CD4-positive, alpha-beta T cell treated with Interleukin-17A for 4 hours (primary cell): ENCODE measurements at places on chromosomes 7 and 10.

GRCh38 chr10:67603701-67604100, 92.3 kb downstream of the CTNNA3 start:
- no peak for DNase-seq

GRCh38 chr10:69456880-69457693, 5.8 kb downstream of the TSPAN15 start:
- DNase-seq, result no peak

DNA sequence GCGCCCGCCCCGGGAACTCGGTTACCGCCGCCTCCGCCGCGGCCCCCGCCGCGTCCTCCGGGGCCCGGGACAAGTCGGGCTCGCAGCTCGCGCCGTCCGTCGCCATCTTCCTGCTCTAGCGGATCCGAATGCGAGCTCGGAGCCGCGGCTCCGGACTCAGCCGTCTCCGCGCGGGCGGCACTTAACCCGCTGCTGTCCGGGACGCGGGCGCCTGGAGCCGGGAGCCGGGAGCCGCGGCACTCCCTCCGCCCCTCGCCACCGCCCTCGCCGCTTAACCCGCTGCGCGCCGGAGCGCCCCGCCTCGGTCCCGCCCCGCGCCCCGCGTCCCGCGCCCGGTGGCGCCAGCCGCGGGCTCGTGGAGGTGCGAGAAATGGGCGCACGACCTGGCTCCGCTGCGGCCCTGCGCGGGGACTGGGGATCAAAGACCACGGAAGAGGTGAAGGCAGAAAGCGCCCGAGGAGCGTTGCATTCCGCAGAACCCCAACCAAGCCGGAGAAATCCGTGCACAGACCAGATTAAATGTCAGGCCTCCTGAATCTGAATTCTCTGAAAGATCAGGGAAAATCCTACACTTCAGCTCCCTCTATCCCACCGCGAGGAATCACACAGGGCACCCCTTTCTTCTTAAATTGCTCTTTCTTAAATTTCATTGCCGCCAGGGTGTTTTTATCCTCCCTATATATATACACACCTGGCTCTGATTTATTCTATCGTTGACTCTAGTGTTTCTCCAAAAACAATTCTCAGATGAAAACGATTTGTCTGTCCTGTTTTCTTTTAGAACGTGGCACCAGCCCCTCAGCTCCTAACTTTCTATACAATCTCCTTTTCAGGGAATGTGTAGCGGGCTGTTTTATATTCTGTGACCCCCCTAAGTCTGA, at the start of gene CTTNBP2:
TSS of gene CTTNBP2 (minus strand) at position 132 of the 881 bp plus-strand sequence. CDS start at position 106, 26 bp downstream.
- DNase-seq, result no peak

- DNase-seq, result no peak
Measured at GRCh38 chr7:84801396-84801795, 385.5 kb downstream of the SEMA3D start.

DNA sequence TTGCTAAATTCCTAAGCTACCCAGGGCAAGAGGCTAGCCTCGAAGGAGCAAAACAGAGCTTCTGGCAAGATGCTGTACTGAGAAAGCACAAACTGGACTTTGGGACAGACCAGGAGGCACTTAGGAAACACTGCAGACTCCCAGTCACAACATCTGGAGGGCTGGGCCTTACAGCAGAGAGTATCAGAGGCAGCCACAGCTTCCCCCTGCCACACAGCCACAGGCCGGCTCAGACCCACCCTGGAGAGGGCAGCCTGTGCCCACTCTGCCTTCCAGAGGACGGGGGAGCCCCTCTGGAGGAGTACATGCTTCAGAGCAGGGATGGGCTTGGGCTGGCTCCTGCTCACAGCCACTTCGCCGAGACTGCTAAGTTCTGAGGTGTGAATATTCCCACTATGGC, 17.4 kb downstream of the ESYT2 start:
- DNase-seq, result no peak

DNA sequence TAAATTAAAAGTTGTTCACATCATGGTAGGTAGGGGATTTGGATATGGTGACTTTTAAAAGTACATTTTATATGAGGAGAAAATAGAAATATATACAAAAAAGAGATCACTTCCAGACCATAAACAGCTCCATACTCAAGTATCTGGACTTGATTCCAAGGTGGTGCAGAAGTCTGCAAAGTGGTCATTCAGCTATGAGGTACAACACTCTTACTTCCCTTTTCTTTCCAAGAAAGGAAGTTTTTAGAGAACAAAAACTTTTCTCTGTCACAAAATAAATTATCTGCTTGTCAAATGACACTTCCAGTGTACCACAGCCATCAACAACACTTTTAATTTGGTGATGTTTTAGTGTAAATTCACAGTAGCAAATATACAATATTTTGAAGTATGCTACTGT, 1013.5 kb downstream of the GATA3 start:
- no peak for DNase-seq

GRCh38 chr7:120615703-120616102, 242.2 kb downstream of the TSPAN12 start:
- no peak for DNase-seq

- DNase-seq, result peak; percentile 37
Measured at GRCh38 chr10:117374506-117375359, 507 bp downstream of the PDZD8 start.

GRCh38 chr10:67801118-67801517, 36.9 kb downstream of the DNAJC12 start:
- DNase-seq, result no peak

DNA sequence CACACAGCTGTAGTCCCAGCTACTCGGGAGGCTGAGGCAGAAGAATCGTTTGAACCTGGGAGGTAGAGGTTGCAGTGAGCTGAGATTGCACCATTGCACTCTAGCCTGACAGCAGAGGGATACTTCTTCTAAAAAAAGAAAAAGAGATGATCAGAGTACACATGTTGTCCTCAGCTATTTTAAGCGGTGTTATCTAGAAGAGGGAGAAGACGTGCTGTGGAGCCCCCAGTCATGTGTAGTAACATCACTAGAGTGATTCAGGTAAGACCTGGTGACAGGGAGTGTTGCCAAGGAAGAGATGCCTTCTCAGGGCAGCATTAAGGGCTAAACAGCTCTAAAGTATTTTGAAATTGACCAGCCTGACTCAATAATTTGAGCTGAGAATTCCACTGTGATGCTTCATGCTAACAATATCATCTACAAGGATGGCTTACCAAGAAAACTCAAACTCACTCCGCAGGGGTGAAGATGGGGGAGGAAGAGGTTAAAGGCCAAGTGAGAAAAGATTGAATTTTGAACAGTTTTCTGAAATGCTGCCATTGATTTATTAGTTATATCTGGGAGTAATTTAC, 97.4 kb downstream of the KLF6 start:
- no peak for DNase-seq

DNA sequence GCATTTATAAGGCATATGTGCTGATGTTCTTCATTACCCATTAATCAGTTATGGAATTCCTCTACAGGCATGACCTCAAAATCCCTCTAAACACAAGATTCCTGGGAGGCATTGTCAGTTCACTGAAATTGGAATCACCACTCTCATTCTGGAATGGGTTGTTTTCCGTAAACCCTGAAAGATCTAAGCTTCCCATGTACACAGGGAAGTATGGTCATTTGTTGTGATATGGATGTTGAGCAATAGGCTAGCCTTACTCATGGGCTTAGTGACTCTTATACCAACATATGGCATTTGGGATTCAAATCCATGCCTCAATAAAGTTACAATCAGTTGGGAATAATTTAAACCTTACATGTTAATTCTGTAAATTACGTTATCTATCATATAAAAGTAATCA, 258.0 kb downstream of the XPNPEP1 start:
- no peak for DNase-seq

GRCh38 chr10:131588704-131589220, 277.2 kb upstream of the TCERG1L start:
- no peak for DNase-seq

GRCh38 chr10:15146366-15146765, 22.1 kb downstream of the NMT2 start:
- peak; percentile 11 for DNase-seq

DNA sequence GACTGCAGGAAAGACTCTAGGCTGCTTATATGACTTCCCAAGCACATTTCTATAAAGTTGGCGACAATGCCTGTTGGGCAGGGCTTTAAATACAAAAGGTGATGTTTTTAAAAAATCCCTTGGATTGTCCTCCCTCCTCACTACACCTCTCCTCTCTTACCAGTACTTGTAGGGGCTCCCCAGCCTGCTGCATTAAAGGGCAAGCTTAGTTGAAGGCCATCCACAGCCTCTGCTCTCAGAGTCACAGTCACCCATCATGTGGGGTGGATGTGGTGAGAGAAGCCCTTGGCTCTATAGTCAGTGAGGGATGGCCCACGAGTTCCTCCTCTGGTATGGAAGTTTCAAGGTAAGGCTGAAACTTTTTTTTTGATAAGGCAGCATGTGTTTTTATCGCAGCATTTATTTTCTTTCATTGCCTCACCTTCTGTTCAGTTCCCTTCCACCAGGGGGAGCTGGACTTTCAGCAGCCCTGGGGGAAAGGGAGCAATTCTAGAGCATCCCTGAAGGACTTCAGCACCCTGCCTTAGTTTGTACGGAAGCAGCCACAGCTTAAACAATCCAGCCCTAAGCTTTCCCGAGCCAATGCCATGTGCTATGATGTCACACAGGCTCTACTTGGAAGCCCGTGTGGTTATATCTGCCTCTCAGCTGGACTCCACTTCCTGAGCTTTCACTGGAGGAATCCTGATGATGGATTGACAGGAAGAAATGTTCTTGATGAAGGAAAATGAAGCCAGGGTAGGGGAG, 131.9 kb downstream of the CALCR start:
- DNase-seq, result peak; percentile 20

DNA sequence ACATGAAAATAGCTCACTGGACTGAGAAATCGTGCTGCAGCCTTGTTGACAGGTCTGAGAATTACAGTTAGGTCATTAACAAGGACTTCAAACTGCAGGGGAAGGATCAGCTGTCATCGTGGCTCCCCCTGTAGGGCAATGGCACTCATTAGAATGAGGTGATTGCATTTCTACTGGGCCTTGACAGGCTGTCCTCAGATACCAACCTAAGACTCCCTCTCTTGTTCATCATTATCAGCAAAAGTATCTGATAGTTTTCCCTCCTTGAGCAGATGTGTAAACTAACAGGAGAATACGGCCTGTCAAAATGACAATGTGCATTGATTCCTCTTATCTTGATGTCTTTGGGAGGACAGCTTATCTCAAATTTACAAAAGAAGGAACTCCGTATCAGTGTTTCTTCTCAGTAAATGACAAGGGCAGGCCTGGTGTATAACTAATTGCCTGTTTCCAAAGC, 648.5 kb upstream of the LRRN3 start:
- no peak for DNase-seq

- DNase-seq, result no peak
Measured at GRCh38 chr10:106996510-106996909, 168.0 kb downstream of the SORCS1 start.

GRCh38 chr7:45923290-45923689, 2.2 kb upstream of the IGFBP3 start:
- peak; percentile 60 for DNase-seq

DNA sequence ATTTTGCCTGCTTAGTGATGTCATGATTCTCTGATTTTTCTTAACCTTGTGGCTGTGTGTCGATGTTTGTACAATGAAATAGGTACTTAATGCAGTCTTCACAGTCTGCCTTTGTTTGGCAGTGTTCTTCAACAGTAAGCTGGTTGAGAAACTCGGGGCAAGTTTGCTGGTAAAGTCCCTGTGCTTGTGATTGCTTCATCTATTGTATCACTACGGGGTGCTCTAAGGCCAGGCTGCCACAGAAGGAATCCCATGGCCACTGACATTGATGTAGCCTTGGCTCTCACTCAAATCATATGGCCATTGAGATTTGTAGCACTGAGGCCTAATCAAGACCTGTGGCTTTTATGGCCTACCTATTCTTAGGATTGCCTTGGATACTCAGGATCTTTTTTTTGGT, 33.5 kb upstream of the PRSS37 start:
- DNase-seq, result no peak

- peak; percentile 81 for DNase-seq
Measured at GRCh38 chr10:72340510-72341261, 14.0 kb downstream of the DNAJB12 start.

DNA sequence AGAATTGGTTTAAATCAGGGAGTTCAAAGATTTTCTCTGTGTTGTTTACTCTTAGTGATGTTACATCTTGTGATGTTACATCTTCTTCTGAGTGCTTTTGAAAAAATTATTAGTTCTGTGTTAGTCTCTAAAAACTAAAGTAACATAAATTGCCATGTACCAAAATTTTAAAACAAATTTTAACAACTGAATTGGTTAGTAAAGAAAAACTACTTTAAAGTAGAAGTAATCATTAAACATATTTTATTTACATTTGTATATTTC, 5.2 kb upstream of the IGF2BP3 start:
- DNase-seq, result no peak

DNA sequence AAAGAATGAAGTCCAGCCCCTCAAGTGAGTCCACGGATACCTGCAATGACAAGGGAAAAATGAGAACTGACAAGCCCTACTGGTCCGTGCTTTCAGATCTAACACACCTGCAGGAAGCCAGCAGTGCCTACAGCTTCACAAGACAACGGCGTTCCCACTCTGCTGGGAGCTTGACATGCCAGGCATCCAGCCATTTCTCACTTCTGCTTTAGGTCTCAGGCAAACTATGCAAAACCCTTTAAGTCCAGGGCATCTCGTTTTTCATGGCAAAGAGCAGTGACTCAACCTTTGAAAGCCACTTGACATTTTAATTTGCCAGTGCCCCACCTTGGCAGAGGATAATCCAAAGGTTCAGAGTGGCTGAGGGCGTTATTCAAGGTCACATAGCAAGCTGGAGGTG, 49.1 kb upstream of the GPAM start:
- DNase-seq, result no peak

DNA sequence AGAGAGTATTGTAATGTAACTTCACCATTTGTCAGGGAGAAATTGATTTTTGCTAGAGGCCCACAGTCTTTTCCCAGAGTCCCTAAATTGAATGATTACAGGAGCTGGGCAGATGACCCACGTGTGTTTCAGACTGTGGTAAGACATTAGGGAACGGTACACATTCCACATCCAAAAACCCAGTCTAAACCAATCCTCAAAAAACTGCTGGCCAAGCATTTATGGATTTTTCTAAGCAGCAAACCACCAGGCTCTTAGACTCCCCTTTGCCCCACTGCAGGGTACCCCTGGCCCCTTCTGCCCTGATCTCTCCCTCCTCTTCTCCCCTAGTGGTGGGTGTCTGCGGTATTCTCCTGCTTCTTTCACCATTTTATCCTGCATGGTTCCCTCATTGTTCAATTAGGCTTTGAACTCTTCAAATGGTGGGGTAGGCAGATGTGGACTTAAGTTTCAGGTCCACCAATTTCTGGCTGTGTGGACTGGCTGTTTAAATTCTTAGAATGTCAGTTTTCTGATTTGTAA, 135.5 kb upstream of the SORCS3 start:
- no peak for DNase-seq

DNA sequence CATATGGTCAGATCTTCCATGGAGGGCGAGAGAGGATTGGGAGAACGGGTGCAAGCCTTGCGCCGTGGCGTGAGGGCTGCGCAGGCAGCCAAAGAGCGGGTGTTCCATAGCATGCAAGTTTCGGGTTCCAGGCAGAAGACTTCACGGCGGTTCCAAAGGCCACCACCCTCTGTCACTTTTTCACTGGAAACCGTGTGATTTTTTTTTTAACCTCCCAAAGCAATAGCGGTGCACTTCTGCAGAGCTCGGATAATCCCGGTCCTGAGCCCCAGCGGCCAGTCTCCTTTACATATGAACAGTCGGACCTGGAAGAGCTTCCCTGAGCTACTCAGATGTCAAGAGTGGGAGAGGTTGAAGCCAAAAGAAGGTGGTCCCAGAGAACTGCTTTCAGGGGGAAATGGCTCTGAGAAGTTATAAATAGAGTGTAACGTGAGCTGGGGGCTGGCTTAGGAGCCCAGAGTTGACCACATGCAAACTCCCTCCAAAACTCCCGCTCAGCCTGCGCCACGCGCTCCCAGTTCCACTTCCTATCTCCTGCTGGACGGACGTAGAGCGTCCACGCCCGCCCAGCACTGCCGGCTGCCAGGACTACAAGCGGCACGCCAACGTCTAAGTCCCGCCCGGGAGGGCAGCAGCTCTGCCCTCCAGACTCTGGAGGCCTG, at the start of gene MEOX2:
TSS of gene MEOX2 (minus strand) at position 389 of the 662 bp plus-strand sequence. CDS start at position 108, 281 bp downstream.
- no peak for DNase-seq
